ENCODE measurements at places on chromosomes 3 and 15. TPM values are rescaled to one million over a fixed set of nuclear protein-coding genes. Genes with fewer than 3 reads are reported as not detected.
A peak's percentile ranks its signal among the peaks of the same experiment; 100 is the strongest.

GRCh38 chr15:71128939-71129562 lies 13.8 kb downstream of the THSD4 start:
- DNase-seq = no peak

GRCh38 chr3:70111411-70111810 lies 111.9 kb downstream of the SAMMSON start:
- no peak for DNase-seq

DNA sequence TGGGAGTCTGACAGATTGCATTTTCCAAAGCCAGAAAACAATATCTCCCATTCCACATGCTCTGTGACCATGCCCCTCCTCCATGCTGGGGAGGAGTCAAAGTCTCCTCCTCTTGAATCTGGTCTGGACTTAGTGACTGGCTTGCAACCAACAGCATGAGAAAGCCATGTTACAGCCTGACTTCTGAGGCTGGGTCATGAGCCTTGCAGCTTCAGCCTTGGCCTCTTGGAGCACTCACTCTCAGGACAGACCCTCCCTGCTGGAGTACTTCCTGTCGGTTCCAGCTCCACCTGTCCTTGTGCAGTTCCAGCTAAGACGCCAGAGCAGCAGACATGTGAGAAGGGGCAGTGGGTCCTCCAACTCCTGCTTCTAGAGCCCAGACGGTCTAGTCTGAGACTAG lies 49.7 kb upstream of the RBSN start:
- DNase-seq = peak; percentile 11

DNA sequence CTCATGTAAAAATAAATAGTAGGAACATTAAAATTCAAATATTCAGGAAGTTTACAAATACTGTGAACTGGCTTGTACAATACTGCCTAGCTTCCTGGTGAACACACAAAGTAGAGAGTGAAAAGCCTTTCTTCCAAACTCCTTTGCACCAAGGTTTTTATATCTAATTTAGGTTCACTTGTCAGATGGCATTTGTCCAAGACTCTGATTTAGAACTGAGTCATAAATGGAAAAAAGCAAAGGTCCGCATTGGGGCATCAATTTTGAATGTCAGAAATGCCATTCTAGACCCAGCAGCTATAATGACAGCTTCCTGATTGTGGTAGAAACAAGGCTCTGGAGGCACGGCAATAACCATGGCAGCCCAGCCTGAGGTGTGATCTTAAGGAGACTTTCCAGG lies 160.7 kb downstream of the PDE8A start:
- no peak for DNase-seq

The CYP1A2 gene
- polyA plus RNA-seq = 0.04 TPM

The ALPK3 gene
- polyA plus RNA-seq = 82.6 TPM

All from muscle of back (tissue), 13 donors.